ENCODE measurements at places on chromosomes 2 and 18.

DNA sequence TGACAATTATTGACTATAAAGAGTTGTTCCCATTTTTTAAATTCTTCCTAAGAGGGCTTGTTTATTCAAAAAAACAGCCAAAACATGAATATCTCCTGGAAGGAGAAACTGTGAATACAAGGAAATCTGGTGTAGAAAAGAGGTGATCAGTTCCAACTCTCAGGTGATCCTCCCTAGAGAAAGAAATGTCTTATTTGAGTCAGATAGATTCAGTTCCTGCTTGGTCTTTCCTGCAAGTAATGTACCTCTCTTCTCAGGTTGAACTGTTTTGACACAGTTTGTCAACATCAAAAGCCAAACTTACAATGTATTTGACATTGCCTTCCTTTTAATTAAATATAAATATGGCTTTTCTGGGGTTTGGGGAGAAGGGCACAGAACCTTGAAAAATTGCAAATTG lies 567.4 kb downstream of the ARHGAP15 start:
- no peak for DNase-seq

GRCh38 chr2:14715600-14715999 lies 83.1 kb downstream of the LRATD1 start:
- DNase-seq: no peak

DNA sequence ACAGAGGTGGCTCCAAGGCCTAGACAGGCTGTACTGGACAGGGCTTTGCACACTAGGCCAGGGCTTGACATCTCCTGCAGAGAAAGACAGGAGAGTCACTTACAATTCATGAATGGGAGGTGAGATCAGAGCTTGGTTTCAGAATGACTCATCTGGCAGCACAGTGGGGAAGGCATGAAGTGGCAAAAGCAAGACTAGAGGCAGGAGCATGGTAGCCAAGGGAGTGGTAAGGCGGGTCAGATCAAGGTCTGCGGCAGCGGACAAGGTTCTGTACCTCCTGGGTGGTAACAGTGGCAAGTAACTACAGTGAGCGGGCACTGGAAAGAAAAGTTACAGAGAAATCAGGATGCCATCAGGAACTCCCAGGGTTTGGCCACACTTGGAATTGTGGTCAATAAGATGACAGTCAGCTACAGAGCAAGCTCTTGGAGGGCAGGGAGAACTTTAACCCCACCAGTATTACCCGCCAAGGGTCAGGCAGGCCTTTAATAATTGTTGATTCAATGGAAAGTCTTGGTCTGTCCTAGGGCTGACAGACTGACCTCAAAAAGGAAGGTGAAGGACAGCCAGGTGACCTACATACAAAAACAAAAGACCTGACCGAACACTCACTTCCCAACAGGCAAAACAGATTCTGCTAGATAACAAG lies 5.7 kb downstream of the MCFD2 start:
- peak; percentile 35 for DNase-seq

DNA sequence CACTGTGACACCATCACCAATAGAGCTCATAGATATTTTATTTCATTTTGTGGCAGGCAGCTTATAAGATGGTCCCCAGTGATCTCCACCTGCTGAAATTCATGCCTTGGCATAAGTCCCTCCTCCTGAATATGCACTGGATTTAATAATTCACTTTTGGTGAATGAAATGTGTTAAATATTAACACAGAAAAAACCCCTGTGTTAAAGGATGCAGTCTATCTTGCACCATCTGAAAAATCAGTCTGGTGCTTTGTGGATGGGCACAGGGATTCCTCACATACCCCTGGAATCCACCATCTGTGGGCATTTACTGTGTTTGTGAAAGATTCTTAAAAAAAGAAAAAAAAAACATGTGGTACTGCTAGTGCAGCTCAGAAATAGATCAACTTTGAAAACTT lies 26.1 kb upstream of the WIPF1 start:
- DNase-seq: no peak

- DNase-seq: no peak
Observed at GRCh38 chr2:160463245-160463644, 30.4 kb downstream of the RBMS1 start.

GRCh38 chr2:75844651-75845050 lies 133.9 kb upstream of the GCFC2 start:
- peak; percentile 38 for DNase-seq

DNA sequence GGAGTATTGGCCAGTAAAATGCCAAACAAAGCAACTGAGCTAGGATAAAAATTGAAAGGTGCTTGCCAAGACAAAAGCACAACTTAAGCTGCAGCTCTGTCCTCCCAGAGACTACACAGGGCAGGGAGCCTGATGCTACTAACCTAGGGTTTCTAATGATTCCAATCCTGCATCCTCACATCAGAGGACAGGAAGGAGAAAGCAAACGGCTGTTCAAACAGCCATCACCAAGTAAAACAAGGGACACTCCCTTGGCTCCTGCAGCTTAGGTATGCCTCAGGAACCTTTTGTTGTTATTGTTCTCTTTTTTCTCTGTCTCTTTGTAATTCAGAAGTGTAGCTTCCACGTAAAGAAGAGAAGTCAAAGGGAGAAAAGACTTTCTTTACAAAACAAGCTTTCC lies 99.5 kb downstream of the TCF4 start:
- no peak for DNase-seq

- no peak for DNase-seq
Observed at GRCh38 chr2:222248256-222248655, 50.5 kb downstream of the PAX3 start.

DNA sequence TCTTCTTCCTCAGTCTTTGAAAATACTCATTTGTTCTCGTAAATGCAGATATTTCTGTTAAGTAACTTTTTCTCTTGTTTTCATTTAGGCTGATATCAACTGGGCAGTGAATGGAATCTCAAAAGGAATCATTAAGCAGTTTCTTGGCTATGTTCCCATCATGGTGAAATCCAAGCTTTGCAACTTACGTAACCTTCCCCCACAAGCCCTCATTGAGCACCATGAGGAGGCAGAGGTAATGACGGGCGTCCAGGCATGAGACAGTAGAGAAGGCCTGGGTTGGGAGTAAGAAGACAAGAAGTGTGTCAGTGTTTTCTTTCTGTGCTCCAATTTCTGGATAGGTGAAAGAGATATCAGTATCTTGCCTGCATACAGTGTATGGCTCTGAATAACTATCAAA lies 5.1 kb downstream of the POLR1B start:
- peak; percentile 52 for DNase-seq

DNA sequence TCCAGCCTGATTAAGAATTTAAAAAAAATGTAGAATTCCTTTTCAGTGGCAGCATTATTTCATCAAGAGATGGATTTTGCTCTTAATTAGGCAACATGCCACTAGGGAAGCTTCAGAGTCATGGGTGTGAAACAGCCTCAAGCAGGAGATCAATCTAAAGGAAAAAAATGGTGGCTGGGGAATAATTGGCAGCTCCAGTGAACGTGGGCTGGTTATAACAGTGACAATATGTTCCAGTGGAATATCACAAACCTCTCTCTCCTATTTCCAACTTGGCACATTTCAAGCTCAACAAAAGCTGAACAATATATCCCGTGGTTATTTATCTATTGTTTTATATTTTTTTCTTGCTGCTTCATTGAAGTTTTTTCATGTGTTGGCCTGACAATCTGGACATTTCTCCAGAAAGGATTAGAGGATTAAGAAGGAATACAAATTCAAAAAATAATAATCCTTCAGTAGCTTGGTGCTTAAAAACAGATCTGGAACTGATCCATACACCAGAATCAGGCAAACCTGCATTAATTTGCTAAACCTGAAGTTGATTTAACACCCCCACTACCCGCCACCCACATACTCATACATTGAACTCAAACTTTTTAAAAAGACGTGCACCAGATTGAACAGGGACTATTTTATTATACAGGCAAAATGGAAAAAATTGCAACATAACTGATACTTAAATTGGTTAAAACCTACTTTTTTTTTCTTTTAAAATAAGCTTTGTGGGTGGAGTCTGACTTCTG lies 255.9 kb upstream of the SPRED2 start:
- DNase-seq: no peak

- DNase-seq: peak; percentile 1
Observed at GRCh38 chr2:106830191-106830590, 55.8 kb downstream of the ST6GAL2 start.

- DNase-seq: no peak
Observed at GRCh38 chr2:204180649-204181048, 244.1 kb downstream of the ICOS start.

GRCh38 chr2:44744961-44745892 lies 196.3 kb upstream of the SIX3 start:
- DNase-seq: no peak

- DNase-seq: peak; percentile 93
Observed at GRCh38 chr18:58671111-58671631, at the start of gene MALT1. TSS of gene MALT1 (plus strand) at chr18:58671465. CDS start at chr18:58671644, 179 bp downstream.

- DNase-seq: no peak
Observed at GRCh38 chr2:84496386-84496785, 19.9 kb upstream of the DNAH6 start.

DNA sequence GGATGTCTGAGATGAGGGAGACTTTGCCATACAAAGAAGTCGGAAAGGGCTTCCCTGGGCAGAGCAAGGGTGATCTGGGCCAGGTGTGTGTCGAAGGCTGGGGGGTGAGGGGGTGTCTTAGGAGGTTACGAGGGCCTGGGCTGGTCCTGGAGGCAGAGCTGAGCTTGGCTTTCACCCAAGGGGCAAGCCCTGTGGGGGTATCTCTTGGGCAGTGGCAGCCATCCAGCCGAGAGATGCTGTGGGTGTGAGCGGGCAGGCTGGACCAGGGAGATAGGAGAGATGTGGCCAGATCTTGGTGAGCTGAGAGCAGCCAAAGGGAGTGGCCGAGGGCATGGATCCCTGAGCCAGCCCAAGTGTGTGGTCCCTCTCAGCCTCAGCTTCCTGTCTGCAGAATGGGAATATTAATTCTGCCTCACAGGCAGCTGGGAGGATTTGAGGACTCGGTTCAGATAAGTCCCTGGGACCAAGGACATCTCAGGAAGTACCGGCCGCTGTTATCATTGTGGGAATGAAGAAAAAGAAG lies 33.0 kb downstream of the MAL start:
- DNase-seq: no peak

GRCh38 chr2:120919771-120920453 lies 184.2 kb downstream of the GLI2 start:
- no peak for DNase-seq

- peak; percentile 87 for DNase-seq
Observed at GRCh38 chr2:60334610-60335009, 218.8 kb downstream of the BCL11A start.

DNA sequence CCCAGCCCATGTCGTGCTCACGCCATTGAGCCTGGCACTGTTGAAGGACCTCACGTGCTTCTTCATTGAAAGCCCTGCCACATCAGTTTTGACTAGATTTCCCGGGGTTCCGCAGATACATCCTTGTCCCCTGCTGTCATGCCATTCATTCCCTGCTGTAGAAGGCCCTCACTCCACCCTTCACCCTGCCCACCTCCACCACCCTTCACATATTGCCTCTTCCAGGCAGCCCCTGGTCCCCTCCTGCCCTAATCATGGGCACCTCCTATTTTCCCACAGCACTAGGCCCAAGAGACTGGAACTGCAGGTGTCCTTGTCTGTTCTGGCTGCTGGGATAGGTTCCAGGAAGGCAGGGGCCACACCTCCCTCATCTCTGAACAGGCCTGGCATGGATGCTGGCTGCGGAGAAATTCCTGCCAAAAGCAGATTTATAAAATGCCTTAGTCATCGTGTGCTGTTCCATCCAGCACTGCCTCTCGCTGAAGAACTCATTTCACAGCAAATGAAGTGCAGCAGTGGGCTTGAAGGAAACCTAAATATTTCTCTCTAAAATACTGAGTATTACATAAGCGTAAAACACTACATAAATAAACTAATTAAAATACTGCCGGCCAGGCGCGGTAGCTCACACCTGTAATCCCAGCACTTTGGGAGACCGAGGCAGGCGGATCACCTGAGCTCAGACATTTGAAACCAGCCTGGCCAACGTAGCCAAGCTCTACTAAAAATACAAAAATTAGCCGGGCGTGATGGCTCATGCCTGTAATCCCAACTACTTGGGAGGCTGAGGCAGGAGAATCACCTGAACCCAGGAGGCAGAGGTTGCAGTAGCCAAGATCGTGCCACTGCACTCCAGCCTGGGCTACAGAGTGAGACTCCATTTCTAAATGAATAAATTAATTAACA lies 38.4 kb downstream of the EIF4E2 start:
- DNase-seq: no peak

GRCh38 chr2:173441222-173441621 lies 86.5 kb downstream of the CDCA7 start:
- no peak for DNase-seq

DNA sequence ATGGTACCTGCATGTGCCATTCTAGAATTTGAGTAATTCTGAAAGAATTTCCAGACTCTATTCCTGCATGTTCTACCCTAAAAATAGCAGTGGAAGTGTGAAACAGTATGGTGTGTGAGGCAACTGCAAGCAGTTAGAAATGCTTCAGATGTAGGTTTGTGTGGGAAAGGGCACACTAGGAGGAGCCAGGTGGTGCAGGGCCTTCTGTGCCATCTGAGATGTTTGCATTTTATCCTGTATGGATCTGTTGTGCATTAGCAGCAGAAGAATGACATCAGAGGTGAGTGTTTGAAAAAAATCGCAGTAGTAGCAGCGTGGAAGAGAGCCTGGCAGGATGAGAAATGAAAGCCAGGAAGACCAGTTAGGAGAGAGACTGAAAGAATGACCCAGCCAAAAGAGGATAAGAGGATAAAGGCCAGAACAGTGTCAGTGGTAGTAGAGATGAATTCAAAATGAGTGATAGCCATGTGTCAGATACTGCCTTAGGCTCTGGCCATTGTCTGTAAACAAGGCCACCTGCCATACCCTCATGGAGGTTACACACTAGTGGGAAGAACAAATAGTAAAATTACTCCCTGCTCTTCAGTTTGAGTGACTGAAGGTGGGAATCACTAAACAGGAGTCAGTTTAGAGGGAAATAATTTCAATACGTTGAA lies 142.2 kb downstream of the PKP4 start:
- no peak for DNase-seq

DNA sequence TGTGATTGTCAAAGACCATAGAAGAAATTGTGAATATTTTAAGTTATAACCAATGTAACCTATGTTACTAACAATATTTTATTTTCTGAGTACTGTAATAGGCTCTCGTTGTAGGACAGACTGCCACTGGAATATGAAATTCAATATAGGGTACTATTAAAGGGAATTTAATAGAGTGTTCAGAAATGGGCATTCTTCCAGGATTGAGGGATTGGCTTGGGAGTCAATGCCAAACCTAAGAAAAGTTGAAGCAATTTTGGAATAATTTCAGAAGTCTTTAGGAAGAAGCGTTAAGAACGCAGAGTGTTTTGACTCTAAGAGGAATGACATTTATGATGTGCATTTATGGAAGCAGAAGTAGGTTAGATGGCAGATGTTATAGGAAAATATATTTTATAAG lies 79.0 kb downstream of the ACVR2A start:
- no peak for DNase-seq

GRCh38 chr2:33291278-33292013 lies 185.0 kb upstream of the RASGRP3 start:
- DNase-seq: no peak

- DNase-seq: no peak
Observed at GRCh38 chr2:221477714-221478484, 94.2 kb downstream of the EPHA4 start.
